ENCODE measurements at places on chromosomes 3 and 15.

- DNase-seq, result no peak
These were observed 59.9 kb downstream of the CD47 start for GRCh38 chr3:108030960-108031359.

GRCh38 chr15:101510212-101511197 is 21.0 kb upstream of the PCSK6 start:
- DNase-seq, result no peak

DNA sequence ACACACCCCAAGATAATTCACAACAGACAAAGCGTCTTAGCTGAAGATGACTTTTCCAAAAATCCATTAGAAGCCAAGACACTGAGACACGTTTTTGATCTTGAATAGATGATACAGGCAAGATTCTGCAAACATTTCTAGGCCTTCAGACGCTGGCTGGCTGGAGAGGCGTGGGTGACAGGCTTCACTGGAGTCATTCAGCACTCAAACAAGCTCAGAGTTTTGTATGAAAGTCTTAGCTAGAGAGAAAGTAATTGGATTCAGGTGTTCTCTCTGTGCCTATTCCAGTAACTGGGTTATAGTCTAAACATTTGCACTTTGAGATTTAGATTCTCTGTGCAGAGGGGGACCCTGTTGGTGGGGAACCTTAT is 147.7 kb upstream of the BHLHE40 start:
- no peak for DNase-seq

DNA sequence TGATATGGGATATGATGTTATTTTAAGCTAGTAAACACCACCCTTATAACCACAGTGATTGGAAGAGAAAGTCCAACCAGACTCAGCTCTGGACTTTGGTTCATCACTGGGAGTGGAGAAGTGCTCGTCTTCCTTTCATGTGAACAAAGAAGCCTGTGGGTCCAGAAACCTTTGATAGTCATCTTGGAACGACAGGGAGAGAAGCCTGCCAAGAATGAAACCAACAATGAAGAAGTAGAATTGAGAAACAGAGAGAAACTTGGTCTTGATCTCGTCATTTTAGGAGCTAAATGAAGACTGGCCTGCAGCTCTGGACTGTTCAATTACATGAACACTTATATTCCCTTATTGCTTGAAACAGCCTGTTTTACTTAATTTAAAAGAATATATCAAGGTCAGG is 13.1 kb upstream of the SLC35G2 start:
- DNase-seq, result no peak

GRCh38 chr15:52011711-52012144 is 7.3 kb upstream of the MAPK6 start:
- DNase-seq, result peak; percentile 9

- no peak for DNase-seq
These were observed 554.5 kb upstream of the TBL1XR1 start for GRCh38 chr3:177751770-177752169.

DNA sequence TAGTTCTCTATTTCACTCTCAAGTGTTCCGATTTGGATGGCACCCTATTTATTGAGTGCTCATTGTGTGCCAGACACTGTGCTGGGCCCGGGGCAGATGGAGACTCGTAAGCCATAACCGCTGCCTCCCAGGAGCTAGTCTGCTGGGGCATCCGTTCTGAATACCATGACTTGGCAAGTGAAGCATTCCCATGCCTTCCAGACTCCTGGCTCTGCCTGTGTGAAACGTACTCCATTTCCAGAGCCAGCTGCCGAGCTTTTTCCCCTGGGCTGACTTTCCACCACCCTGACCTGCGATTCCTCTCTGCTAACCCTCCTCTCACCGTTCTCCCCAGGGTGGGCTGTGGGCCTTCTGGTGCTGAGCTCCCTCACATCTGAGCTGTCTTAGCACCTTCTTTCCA is 303.1 kb upstream of the CTDSPL start:
- DNase-seq, result no peak

- no peak for DNase-seq
These were observed 284.9 kb upstream of the TBC1D5 start for GRCh38 chr3:18027161-18027939.

DNA sequence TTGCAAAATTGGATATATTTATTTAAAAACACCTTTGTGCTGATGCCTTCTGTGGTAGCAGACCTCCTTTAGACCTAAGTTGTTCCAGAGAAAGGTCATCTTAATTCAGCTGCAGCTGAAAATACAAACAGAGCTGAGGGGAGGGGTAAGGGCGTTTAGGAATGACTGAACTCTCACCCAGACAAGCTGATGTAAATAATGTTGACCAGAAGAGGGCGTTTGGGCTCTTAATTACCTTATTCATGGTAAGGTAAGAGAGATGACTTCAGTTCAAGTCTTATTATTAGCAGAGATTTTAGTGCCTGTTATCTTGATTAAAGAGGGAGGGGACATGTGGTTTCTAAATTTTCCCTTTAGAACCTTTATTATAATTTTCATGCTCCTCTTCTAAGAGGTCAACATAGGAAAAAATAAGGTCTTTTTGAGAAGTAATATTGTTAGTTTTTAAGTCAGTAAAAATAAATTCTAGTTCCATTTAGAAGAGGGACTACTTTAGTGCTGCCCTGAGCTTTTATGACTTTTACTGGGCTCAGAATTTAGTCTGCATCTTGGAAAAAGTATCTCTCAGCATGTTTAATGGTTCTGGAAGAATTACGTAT is 46.3 kb downstream of the GPR171 start:
- DNase-seq, result peak; percentile 78

- peak; percentile 79 for DNase-seq
These were observed 48.2 kb upstream of the FMN1 start for GRCh38 chr15:33242669-33243191.

DNA sequence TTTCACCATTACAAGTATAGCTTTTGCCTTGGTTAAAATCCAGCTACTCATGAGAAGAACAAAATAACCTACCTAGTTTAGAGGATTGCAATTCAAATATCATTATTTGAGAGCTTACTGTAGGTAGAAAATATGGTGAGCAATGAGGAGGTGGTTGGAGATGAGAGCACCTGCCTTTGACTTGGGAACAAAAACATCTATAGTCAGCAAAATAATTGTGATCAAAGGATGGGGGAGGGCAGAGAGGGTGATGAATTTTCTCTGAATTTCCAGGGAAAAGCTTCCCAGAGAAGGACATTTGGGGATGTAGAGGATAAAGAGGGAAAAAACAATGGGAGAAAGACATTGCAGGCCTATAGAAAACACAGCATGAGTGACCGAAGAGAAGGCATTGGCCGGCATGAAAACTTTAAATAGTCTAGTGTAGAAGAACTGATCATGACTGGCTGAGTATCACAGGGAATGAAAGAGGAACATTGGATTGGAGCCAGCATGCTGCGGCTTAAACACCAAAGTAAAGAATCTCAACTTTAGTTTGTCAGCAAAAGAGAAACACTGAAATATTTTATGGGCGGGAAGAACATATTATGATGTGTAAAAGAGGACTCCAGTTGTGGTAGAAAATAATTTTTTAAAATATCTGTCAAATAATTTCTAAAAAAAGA is 581.3 kb downstream of the UNC13C start:
- no peak for DNase-seq

DNA sequence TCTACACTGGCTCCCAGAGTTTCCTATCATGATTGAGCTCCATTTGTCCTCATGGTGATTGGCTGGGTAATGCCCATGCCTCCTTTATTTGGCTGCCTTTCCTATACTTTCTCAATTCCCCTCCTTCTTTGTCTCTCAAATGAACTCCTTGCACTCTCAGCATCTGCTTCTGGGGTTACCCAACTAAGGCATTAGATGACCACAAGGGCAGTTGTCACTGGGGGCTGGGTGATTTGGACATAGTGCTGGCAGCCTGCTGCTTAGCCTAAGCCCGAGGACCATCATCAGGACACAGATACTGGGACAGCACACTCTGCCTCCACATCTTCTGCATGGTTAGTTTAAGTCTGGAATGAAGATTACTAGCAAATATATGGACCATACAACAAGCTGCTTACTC is 49.2 kb upstream of the LRRFIP2 start:
- DNase-seq, result no peak

- no peak for DNase-seq
These were observed 19.7 kb upstream of the TM4SF19 start for GRCh38 chr3:196357905-196358304.

GRCh38 chr15:39435244-39435643 is 145.6 kb upstream of the THBS1 start:
- DNase-seq, result no peak

- DNase-seq, result no peak
These were observed 19.7 kb downstream of the RCN2 start for GRCh38 chr15:76951220-76951619.

DNA sequence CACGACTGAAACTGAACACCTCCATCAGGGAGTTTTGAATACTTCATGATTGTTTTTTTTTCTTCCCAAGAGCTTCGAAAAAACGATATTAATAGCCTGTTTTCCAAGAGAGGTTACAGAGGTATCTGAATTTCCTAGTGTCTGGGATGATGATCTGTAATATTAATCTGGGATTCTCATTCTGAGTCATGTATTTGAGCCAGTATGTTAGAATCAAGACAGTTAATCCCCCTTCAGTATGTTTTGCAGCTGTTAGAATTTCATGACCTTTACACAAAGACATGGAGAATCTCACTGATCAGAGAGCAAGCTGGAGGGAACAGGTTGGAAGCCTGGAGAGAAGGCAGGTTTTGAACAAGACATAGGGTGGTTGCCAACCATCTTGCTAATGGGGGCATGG is 234.5 kb upstream of the GAP43 start:
- no peak for DNase-seq

DNA sequence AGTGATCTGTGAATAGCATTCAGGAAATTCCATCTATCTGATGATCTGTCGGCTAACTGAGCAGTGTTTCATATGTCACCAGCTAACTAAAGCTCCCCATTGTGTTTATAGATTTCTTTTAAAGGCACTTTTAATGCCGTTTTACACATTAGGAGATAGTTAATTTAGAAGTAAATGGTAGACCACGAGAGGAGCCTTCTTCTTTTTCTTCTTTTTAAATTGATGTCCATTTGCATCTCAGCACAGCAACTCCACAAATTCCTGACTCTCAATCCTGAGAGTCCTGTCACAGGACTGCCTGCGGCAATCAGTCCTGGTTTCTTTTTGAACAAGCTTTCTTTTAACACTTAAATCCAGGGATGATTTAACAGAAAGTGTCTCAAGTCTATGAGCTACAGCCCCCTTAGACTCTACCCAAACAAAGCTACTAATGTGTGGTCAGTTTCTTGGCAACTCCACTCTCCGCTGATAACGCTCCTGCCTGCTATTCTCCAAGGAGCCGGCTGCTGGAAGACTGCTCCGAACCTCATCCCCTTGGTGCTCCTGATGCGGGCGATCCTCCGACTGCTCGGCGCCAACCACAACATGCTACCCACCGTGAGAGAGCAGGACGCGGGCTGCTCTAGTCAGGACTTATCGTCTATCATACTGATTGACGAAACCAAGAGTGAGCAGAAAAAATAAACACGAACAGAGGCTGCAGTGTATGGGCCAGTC is 421.4 kb downstream of the MECOM start:
- DNase-seq, result peak; percentile 56

GRCh38 chr3:117234331-117234730 is 524.8 kb downstream of the TUSC7 start:
- DNase-seq, result no peak

GRCh38 chr3:29329986-29330890 is 49.4 kb downstream of the RBMS3 start:
- DNase-seq, result peak; percentile 11

DNA sequence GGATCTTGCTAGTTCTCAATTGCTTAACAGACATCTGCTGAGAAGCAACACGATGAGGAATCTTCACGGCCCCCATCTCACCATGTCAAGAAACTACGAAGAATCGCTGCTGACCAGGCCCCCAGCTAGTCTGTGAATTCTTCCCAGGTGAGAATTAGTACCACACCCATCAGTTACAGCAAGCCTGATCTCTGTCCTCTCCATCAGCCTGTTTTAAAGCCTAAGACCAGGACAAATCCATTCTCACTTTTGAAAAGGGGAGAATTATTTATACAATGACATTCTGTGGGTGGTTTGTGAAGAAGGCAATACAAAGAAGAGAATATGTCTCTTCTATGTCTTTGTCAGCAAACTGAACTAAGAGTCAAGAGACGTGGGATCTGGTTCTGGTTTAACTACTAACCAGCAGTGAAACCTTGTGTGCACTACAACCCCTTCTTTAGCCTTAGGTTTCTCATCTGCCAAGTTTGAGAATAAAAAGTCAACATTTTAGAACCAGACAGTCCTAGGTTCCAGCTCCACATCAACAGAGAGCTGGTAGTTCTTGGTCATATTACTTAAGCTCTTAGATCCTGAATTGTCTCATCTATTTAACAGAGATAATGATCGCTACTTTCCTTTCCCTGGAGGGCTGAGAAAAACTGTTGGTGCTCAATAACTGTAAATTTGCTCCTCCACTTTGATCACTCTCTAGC is 160.4 kb upstream of the RORA start:
- DNase-seq, result no peak

DNA sequence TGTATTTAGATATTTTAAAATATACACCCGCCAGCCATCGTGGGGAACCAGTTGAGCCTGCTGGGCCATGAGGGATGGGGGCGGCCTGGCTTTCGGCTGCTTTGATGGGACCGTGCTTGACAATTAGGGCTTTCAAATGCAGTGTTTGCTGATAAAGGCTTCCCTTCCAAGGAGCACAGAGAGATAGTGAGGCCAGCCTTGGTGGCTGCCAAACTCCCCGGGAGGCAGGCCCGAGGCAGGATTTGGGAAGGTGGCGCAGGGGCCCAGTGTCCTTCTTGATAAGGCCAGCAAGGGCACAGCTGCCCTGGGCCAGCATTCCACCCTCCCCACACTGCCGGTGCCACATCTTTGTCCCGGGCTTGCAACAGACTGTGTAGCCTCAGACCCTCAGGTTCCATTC is 75.6 kb downstream of the LINGO1 start:
- no peak for DNase-seq

DNA sequence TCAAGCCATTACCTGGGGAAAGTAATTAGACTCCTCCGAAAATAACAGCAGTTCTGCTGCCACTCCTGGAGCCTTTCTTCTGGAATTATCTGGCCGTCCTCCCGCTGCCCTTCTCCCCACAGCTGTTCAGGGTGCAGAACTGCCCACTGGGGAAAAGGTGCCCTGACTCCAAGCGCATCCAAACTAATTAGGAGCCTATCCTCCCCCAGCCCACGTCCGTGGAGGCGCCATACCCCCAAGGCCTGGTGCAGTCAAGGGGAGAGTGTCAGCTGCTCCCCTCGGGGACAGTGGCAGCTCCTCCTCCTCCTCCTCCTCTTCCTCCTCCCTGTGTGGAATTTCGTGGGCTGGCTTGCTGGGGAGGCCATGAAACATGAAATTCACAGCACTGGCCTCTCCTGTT is 177.2 kb downstream of the XXYLT1 start:
- DNase-seq, result no peak

DNA sequence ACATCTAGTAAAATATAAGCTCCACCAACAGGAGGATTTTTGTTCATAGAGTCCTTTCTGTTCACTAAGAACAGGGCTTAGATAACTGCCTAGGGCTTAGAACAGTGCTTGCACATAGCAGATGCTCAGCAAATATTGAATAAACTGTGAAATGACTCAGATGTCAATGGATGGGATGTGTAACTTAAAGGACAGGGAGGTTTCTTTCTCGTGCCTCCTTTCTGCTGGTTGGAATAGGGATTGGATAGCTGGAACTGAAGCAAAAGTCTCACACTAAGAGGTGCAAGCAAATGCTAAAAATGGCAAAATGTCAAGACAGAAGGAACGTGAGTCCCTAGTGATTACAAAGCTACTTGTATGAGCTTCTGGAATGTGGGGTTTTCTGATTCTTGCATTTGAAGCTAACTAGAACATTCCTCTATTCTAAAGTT is 392.8 kb upstream of the WNT5A start:
- DNase-seq, result peak; percentile 40

GRCh38 chr3:48927928-48928327 is 9.3 kb downstream of the ARIH2 start:
- peak; percentile 49 for DNase-seq

GRCh38 chr15:64702816-64703631 is 72.4 kb downstream of the RBPMS2 start:
- peak; percentile 91 for DNase-seq

Measured in ELR (cell line).